ENCODE measurements at places on chromosomes 5 and 9.

GRCh38 chr5:67375606-67376005 lies 179.0 kb upstream of the CD180 start:
- DNase-seq = no peak

- no peak for DNase-seq
Measured at GRCh38 chr5:8410618-8411017, 541.7 kb downstream of the MTRR start.

DNA sequence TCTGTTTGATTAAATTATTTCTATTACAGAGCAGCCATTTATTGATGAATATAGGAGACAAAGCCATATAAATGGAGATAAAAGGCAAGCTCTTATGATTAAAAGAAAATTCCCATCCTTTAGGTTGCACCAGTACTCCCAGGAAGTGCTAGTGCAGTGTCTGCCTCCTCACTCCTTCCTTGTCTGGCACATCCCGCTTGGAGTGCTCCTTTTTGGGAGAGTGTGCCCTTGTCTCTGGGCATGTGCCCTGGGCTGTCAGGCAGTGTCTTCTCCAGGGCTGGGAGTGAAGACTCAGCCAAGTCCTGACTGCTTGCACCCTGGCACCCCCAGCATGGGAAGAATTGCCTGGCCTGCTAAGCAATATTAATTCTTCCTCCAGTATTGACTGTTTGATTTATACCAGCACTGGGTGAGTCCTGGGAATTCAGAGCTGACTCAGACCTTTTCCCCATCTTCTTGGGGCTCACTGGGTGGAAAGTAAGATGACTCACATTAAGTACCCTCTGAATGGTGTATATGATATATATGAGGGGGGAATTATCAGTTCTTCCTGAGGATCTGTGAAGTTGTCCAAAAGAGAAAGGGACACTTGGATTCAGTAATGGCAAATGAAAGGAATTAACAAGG lies 62.1 kb downstream of the ZSWIM6 start:
- no peak for DNase-seq

DNA sequence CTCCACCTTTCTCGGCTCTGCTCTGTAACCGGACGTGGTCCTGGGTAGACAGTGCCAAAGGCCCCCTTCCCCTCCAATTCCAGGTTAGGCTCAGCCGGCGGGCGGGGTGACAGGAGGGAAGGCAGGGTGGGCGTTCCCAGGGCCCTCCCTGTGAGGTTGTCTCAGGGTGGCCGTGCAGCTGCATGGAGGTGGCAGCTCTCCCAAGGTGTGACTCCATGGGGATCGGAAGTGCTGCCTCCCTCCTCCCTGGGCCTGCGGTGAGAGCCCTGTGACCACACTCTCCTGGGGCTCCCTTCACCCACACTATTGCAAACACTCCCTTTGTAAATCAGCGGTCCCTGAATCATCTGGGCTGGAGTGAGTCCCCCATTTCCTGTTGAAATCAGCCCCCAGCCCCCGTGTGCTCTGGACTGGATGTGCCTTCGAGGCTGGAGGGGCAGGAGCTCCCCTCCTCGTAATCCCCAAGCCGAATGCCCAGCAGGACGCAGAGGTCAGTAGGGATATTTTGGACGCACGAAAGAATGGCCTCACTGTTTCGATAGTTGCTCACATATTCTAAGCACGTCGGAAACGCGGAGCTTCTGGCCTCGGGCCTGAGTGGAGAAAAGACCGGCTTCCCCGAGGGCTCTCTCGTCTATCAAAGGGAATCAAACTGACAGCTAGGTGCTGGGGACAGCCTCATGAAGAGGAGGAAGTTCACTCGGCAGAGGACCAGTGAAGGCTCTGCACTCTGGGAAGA lies 107.6 kb upstream of the COL5A1 start:
- DNase-seq = no peak

DNA sequence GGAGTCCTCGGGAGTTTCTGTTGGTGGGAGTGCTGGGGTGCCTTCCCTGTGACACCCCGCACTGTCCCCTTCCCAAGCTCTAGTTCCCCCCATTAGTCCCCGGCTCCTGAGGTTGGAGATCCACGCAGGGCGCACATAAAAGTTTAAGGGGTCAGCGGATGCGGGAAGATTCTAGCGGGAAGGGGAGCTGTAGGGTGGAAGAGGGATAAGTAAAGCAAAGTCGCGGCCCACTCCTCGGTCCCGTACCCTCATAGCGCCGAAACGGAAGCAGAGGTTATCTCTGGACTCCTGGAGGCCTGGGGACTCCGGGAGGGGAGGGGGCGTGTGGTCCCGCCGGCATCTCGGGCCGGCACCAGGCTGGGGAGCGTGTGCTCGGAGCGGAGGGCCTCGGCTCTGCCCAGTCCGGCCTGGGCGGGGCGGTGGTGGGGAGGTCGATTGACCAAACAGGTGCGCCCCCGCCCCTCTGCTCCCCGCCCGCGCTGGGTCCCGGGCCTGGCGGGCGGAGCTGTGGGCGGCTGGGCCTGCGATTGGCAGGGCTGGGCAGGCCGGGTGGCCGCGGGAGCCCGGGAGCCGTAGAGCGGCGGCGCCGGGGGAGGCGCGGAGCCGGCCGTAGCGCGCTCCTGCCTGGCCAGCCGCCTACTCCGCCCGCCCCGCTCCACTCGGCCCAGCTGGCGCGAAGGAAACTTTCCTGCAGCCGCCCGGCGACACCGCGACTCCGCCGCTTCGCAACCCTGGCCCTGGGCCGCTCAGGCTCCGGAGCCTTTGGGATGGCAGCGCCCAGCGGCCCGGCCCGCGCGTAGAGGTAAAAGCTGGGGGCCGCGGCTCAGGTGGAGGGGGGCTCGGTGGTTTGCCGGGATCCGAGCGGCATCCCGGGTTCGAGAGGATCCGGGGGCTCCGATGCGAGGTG lies 52.2 kb upstream of the DAB2IP start:
- DNase-seq = no peak

DNA sequence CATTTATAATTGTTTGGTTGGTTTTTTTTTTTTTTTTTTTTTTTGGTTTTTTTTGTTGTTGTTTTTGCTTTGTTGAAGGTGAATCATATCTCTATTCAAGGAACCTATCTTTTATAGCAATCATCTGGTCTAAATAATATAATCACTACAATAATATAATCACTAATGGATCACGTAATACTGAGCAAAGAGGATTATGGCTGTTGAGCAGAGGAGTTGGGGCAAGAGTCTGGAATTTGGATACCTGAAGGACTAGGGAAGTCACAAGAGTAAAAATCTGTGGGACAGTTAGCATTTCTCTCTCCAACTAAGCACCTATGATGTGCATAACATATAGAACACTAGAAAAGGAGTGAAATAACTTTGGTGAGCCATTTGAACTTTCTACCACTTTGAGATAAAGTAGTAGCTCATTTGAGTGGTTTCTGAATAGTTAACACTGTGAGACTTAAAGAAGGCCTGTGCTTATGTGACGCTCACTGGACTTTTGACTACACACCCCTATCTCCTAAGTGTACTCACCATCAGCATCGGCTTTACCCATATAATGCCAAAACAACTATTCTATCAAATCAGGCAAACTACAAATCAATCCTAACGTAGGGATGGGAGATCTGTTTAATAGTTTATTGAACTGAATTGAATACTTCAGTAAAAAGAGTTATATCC lies 564.9 kb upstream of the TUSC1 start:
- DNase-seq = no peak

- DNase-seq = peak; percentile 19
Measured at GRCh38 chr9:135504262-135505243, 4.1 kb downstream of the MRPS2 start.

DNA sequence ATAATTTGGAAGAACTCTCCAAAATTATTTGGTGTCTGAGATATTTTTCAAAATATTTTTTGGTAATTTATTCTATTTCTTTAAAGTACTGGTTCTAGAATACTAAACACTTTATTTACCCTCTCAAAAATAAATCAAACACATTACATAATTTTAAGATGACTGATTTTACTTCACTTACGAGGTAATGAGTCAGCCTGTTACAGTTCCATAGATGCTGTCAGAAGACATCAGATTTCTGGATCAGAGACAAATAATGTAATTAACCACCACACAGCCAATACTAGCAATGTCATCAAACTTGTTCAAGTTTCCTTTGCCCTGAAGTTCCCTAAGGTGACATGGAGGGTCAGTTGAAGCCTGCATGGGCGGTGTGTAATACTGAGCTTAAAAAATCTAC lies 106.1 kb upstream of the CDH9 start:
- DNase-seq = no peak

DNA sequence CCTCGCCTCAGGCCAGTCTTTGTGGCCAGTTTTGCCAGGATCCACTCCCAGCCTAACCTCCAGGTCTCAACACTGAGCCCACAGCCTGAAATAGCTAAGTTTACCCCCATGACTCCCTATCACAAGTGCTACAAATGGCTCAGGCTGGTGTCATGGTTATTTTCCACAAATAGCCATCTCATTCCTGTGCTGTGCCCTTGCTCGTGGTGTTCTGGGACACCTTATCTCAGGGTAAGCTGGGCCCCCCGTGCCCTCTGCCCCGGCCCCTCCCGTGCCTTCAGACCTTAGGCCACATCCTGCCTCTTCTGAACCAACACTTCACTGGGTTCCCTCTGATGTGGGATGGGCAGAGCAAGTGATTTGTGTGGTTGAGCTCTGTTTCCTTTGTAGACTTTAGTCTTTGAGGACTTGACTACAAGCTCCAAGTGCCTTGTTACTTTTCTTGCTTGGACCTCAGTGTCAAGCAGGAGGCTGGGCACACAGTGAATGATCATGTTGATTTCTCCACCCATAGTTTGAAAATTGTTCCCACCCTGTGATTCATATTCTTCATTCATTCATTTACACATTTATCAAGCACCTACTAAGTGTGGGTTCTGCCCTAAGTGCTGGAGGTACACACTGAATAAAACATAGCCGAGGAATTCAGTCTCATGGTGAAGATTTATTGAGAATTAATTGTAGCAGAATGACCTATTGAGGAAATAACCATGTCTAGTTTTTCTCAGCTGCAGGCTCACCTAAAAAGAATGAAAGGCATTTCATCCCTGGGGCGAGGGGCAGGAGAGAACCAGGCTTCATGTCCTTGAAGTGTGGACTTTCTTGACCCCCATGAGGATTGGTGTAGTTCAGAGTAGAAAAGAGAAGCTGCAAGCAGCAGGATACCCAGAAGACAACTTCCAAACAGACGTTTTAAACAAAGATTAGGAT lies 84.5 kb upstream of the CTNNA1 start:
- DNase-seq = no peak

Measured in stimulated activated CD8-positive, alpha-beta memory T cell treated with anti-CD3 and anti-CD28 coated beads, Interleukin-12 subunit alpha, Interleukin-12 subunit beta, amount 100 ng/mL, for 4 hours (primary cell).